ENCODE measurements at places on chromosomes 11 and 22.

- no peak for DNase-seq
Measured at GRCh38 chr11:35332524-35332923, 86.8 kb downstream of the SLC1A2 start.

- DNase-seq = no peak
Measured at GRCh38 chr11:113105592-113105991, 144.4 kb downstream of the NCAM1 start.

DNA sequence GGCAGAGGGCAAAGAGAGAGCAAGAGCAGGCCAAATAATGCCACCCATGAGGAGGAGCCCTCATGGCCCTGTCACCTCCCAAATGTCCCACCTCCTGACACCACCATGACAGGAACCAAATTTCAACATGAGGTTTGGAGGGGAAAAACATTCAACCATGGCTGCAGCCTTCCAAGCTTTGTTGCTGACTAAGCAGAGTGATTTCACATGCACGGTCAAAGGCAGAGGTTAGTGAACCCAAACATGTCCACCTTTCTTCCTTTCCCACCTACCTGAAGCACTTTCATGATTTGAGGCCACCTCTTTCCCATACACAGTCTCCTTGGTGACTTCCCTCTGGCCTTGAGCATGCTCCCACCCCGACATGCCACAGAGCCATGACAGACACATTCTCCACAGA lies 89.7 kb downstream of the C11orf91 start:
- no peak for DNase-seq

GRCh38 chr11:76728778-76729177 lies 54.4 kb upstream of the TSKU start:
- no peak for DNase-seq

- no peak for DNase-seq
Measured at GRCh38 chr11:132864811-132865576, 667.3 kb downstream of the OPCML start.

DNA sequence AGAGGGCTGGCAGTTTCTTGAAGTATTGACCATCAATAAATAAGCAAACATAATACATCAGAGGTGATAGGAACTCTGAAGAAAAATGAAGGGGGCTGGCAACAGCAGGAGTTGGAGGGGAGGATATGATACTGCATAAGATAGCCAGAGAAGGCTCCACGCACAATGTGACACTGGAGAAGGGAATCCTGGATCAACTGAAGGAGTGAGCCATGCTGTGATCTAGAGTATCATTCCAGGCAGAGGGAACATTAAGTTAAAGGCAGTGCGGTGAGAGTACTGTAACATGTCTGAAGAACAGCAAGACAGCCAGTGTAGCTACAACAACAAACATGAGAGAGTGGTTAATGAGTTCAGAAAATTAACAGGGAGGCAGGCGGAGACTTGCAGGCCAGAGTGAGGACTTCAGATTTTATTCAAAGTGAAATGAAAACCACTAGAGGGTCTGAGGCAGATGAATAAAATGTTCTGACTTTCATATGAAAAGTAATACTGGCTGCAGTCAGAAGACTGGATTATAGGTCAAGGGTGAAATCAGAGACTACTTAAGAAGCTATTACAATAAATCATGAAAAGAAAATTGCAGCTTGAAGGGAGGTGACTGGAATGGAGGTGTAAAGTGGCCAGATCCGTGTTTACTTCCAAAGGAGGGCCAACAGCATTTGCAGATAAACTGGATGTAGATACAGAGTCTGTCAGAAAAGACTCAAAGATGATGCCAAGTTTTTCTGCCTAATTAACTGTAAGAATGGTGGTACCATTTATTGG lies 49.4 kb downstream of the RRAS2 start:
- DNase-seq = no peak

- DNase-seq = no peak
Measured at GRCh38 chr22:29225422-29226090, 19.9 kb downstream of the EMID1 start.

- no peak for DNase-seq
Measured at GRCh38 chr11:95575517-95575916, 214.1 kb downstream of the FAM76B start.

DNA sequence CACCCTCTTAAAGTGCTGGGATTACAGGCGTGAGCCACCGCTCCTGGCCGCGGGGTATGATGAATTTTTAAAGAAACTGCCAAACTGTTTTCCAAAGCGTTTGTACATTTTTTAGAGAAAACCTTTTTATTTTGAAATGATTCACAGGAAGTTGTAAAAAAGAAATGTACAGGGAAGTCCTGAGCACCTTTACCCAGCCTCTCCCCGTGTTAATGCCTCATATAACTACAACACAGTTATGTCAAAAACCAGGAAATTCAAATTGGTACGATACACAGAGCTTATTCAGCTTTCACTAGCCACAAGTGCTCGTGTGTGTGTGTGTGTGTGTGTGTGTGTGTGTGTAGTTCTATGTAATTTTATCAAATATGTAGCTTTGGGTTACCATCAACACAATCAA lies 7.0 kb upstream of the FAM118A start:
- no peak for DNase-seq

DNA sequence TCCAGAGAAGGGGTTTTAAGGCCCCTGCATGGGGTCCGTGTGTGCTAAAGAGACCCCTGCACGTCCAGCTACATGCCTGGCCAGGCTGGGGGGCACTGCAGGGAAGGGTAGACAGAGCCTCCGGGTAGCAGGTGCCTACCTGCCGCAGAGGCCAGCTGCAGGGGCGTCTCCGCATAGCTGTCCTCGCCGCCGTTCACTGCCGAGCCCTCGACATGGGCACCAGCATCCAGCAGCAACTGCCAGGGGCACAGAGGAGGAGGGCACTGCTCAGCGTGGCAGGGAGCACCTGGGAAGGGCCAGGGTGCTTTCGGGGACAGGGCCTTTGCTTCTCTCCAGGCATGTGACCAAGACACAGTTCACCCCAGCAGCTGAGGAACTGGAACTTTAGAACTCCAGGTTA lies 59.7 kb downstream of the NAT10 start:
- DNase-seq = no peak

DNA sequence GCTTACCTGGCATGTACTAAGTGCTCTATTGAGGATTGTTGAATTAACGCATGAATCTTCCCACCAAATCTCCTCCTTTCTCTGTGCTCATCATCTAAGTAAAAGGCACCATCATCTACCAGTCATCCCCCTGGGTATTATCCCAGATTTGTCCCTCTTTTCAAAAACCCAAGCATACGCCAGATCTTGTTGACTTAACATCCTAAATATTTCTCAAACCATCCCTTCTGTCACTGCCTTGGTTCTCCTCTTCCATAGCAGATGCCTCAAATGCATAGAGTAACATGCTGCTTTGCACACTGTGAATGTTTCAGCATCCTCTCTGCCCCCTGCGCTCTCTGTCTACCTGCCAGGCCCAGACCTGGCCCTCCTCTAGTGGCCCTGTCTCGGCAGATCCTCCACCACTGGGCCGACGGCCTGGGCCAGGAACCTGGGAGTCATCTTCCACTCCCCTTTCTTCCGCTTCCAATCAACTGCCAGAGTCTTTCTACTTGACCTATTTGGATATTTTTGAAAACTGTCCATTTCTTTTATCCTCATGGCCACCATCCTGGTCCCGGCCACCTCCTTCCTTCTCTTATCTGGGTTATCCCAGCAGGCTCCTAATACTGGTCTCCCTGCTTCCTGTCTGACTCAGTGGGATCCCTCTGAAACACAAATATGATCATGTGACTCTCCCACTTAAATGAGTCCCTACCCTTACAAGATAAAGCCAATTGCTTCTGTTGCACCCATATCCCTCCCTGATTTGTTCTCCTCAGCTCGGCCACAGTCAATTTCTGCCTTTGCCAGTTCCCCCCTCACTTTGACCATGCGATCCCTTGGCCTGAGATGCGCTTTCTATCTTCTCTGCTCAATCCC lies 3.4 kb upstream of the TAB1 start:
- DNase-seq = no peak

DNA sequence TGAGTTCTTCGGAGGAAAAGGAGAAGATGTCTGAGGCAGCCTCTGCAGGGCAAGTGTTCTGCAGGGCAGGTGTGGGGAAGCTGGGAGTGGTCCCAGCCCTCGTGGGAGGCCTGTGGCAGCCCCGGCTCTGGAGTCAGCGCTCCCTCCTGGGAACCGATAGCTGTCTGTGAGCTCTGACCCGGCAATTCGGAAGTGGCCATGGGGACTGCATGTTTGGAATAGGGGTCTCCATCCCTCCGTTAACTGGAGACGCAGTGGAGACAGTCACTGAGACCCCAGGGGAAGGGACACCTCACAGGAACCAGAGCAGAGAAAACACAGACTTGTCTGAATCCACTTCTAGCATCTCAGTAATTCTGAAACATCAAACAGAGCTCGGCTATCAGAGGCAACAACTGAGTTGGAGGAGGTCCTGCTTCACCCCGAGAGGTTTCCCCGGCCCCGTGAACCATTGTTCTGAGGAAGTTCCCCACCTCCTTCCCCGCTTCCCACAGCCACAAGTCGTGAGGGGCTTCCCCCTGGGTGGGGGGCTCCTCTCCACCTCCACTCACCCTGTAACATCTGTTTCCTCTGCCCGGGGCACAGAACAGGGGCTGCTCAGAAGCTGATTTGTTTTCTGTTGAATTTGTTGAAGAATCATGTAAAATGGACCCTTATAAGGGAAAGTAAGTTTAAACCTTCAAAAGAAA lies 99.6 kb downstream of the BRD1 start:
- DNase-seq = no peak

GRCh38 chr11:11787305-11788062 lies 54.3 kb upstream of the USP47 start:
- DNase-seq = peak; percentile 66
